Regular cardiac myocyte (primary cell): ENCODE measurements at places on chromosomes 12 and 14. TPM values are rescaled to one million over a fixed set of nuclear protein-coding genes. Genes with fewer than 3 reads are reported as not detected.

The LRTM2 gene
- not detected in 2 replicates for total RNA-seq

The DPPA3 gene
- total RNA-seq = not detected in 2 replicates

The METTL3 gene
- total RNA-seq = 79.0 and 108 TPM in 2 replicates

The TMEM132C gene
- not detected in 2 replicates for total RNA-seq

The PRB2 gene
- not detected in 2 replicates for total RNA-seq

The PCED1B gene
- 0.56 and 1.2 TPM in 2 replicates for total RNA-seq

The SLC17A8 gene
- not detected in 2 replicates for total RNA-seq

The HOXC9 gene
- under 0.01 TPM in 1 of 2 replicates, not detected in the other for total RNA-seq

The ARHGEF25 gene
- total RNA-seq = 12.5 and 27.1 TPM in 2 replicates

The TAS2R46 gene
- total RNA-seq = 1.5 and 2.8 TPM in 2 replicates

The SLC35E3 gene
- total RNA-seq = 3.1 and 4.8 TPM in 2 replicates

The VRTN gene
- not detected in 2 replicates for total RNA-seq

The NEK9 gene
- 42.9 and 62.6 TPM in 2 replicates for total RNA-seq

The PSMA3 gene
- total RNA-seq = 66.8 and 214 TPM in 2 replicates

The KRT79 gene
- total RNA-seq = under 0.01 TPM in 1 of 2 replicates, not detected in the other

The GZMB gene
- not detected in 2 replicates for total RNA-seq

The ARF6 gene
- 85.1 and 157 TPM in 2 replicates for total RNA-seq

The KCNK10 gene
- total RNA-seq = not detected in 2 replicates

The NINJ2 gene
- 0.19 and 0.28 TPM in 2 replicates for total RNA-seq

The MMP19 gene
- 2.5 and 7.3 TPM in 2 replicates for total RNA-seq

The HSPB8 gene
- 34.1 and 35.1 TPM in 2 replicates for total RNA-seq

The EIF2S3B gene
- total RNA-seq = 0.85 and 1.3 TPM in 2 replicates

The ADAM21 gene
- total RNA-seq = 1.5 and 2.0 TPM in 2 replicates

The ANKS1B gene
- total RNA-seq = 0.38 and 11.3 TPM in 2 replicates

The ARHGAP9 gene
- total RNA-seq = 0.38 TPM in 1 of 2 replicates, not detected in the other
